ENCODE measurements at places on chromosomes 1 and 21. TPM values are rescaled to one million over a fixed set of nuclear protein-coding genes. Genes with fewer than 3 reads are reported as not detected.

Gene B3GALT6
- total RNA-seq: 11.3 TPM

Gene PEAR1
- total RNA-seq: 32.9 TPM

Gene OLIG1
- not detected for total RNA-seq

Gene ETV3L
- not detected for total RNA-seq

Gene ADAM30
- not detected for total RNA-seq

Gene TNFRSF4
- total RNA-seq: 1.6 TPM

Gene KIAA0040
- total RNA-seq: 23.0 TPM
